RWPE1 (cell line): ENCODE measurements at places on chromosomes 11 and 22.

DNA sequence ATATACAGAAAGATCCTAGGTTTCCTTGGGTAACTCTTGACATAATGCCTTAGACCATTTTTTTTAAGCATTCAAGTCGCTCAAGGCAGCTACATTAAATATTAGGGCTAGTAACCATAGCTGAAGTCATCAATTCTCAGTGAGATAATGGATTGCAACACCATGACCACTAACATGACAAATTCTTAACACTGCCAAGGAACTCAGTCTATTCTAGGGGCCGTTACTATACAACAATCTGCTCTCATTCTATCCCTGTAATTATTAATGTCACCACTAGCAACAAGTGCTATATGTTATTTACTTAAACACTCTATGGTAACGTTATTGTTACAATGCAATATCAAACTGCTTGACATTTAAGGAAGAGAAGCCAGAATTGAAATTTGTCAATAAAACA lies 3.2 kb upstream of the STK33 start:
- DNase-seq = no peak

- no peak for DNase-seq
Measured at GRCh38 chr11:858053-858761, 15.6 kb downstream of the TSPAN4 start.

- no peak for DNase-seq
Measured at GRCh38 chr22:17726928-17727897, 47.1 kb downstream of the BID start.

GRCh38 chr11:73963861-73964260 lies 13.0 kb downstream of the DNAJB13 start:
- no peak for DNase-seq

GRCh38 chr11:19827399-19828135 lies 114.9 kb downstream of the NAV2 start:
- DNase-seq = no peak

GRCh38 chr11:77201991-77202841 lies 74.2 kb downstream of the MYO7A start:
- DNase-seq = no peak

DNA sequence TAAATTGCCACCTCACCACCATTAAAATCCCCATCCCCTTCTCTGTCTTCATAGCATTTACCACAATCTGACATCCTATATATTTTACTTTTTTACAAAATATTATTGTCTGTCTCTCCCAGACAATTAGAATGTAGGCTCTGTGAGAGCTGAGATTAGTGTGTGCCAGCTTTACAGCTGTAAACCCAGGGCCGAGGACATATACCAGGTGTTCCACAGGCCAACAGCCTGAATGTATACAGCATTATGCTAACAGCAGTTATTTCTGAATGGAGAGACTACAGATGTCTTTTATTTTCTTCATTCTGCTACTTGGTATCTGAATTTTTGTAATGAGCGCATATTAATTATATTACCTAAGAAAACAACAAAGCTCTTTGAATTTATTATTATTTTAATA lies 36.7 kb downstream of the FZD4 start:
- DNase-seq = no peak
